ENCODE measurements at places on chromosomes 13 and 19.

DNA sequence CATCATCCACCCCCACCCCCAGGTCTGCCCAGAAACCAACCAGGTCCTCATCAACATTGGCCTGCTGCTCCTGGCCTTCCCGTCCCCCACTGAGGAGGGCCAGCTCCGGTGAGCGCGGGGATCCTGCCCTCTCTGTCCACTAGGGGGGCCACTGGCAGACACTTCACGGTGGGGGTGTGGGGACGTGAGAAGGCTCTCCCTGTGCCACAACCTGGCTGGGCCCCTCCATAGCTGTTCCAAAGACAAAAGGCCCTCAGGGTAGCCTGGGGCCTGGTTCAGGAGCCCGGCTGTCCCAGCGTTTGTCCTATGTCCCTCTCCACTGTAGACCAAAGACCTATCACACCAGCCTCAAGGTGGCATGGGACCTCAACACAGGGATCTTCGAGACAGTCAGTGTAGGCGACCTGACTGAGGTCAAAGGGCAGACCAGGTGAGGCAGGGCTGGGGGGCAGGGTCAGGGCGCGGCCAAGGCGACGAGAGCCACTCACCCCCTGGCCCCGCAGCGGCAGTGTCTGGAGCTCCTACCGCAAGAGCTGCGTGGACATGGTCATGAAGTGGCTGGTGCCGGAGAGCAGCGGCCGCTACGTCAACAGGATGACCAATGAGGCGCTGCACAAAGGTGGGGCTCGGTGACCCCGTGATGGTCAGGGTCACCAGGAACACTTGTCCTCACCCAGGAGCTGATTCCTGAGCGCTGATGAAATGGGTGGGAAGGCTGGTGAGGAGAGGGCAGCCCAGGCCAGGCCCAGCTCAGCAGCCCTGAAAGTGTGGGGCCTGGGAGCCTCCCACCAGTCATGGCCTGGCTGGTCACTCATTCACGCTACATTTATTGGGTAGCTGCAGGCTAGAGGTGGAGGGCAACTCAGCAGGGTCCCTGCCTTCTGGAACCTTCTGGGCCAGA is 7.9 kb downstream of the DCAF15 start:
- no peak for DNase-seq

- DNase-seq, result peak; percentile 91
Observed at GRCh38 chr19:56477429-56478338, 539 bp upstream of the ZNF667 start.

GRCh38 chr19:34994286-34994642 is 5.9 kb upstream of the GRAMD1A start:
- no peak for DNase-seq

GRCh38 chr19:41321600-41322270 is 11.8 kb downstream of the CCDC97 start:
- peak; percentile 90 for DNase-seq

DNA sequence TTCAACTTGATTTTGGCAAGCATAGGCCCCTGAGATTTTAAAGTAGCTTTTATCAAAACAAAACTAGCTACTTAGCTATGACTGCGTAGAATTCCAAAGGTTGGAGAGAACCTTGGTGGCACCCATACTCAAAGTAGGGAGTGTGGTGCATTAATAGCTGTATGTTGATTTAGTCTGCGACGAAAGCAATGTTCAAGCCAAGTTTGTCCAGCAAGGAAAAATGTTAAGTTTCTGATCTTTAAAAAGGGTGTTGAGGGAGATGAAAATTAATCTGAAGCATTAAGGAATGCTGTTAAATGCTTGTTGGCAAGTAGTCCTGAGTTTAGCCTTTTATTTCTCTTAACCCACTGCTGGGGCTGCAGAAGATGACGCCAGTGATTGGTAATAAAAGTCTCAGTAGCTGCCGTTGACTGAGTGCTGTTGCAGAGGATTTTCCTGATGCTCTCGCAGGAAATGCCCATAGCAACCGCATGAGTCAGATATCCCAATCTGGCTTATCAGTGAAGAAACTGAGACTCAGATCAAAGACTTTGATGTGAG is 75.9 kb upstream of the RNF113B start:
- DNase-seq, result peak; percentile 74

GRCh38 chr19:38304866-38305429 is 897 bp downstream of the C19orf33 start:
- peak; percentile 98 for DNase-seq

DNA sequence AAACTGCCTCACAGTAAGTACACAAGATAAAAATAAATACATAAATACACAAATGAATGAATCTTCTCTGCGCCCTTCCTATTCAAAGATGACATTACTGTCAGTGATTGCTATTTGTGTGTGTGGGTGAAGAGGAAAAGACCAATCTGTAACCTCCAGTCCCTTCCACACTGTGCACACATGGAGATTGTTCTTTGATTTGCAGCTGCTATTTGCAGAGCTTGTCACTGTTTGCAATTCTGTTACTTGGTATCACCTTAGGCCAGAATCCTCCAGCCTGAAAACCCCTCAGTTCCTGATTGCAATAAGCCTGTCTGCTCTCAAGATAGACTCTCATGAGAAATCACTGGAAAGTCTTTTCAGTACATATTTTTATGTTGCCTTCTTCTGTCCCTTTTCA is 1314.9 kb downstream of the PCDH9 start:
- DNase-seq, result no peak

DNA sequence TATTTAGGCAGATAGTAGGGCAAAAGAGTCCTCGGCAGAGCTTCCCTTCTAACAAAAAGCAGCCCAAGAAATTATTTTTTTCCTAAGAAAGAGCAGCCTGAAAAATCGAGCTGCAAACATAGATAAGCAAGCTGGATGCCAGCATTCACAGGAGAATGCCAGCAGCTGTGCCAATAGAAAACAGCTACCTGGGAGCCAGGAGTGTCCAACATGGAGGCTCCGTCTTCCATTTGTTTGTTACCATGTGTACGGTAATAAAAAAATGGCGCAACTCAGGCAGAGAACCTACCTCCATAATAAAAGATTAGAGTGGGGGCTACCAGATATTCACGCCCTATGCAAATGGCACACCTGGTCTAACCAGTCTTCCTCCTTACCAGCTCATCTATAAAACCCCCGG is 77.6 kb upstream of the IPO5 start:
- DNase-seq, result no peak

- no peak for DNase-seq
Observed at GRCh38 chr13:50894504-50894903, 15.1 kb upstream of the RNASEH2B start.

DNA sequence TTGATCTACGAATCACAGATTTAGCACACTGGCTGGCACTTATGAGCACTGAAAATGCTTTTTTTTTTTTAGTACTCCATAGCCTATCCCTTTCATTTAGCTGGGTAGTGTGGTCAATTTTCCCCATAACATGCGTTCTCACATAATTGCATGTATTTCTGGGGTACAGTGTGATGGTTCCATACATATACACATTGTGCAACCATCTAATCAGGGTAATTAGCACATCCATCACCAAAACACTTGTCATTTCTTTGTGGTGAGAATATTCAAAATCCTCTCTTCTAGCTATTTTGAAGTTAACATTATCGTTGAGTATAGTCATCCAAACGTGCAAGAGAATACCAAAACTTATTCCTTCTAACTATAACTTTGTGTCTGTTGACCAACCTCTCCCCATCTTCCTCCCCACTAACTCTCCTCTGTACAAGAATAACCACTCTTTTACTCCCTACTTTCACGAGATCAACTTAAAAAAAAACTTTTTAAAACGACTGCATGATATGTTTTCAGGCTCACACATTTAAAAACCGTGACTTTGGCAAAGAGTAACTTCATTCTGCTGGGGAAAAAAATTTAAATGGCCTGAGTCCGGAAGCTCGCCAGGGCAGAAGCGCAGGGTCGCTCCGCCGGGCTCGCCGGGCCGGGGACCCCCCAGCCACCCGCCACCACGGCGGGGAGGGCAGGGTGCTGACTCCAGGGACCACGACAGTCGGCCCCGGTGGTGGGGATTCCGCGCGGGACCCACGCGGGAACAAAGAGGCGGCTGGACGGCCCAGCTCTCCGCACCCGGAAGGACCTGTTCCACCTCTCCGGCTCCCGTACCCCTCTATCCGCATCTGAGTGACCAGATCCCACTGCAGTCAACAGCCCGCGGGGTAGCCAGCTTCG is 868 bp upstream of the UBAC2 start:
- peak; percentile 10 for DNase-seq

DNA sequence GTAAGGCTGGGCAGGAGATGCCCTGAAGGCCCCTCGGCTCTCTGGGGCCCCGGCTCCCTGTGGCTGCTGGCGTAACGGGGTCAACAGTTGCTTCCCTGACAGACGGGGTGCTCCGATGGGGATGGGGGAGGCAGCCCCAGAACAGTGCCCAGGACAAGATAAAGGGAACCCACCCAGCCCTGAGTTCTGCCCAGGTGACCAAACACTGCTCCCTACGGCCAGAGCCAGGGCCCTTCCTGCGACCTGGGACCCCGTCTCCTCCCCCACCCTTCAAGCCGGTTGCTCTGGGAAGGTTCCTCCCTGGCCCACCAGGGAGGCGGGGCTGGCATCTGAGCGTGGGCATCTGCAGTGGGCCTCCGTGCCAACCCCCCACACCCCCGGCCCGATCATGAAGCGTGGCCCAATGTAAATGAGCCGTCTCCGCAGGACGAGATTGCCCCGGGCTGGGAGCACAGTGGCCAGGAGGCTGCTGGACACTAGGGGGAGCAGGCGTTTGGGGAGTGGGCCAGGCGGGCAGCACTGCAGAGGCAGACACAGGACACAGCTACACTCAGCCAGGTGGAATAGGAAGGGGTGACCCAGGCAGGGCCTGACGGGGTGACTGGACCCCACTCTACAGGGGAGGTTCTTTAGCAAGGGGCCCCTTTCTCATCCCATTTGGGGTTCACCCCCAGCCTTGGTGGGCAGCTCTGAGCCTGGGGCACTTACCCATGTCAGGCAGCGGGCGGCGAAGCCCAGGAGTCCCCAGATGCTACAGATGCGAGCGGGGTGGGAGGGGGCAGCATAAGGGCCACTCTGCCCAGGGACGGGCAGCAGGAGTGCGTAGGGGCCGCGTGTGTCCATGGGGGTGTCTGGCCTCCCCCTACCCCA is 1.2 kb upstream of the NKPD1 start:
- no peak for DNase-seq

DNA sequence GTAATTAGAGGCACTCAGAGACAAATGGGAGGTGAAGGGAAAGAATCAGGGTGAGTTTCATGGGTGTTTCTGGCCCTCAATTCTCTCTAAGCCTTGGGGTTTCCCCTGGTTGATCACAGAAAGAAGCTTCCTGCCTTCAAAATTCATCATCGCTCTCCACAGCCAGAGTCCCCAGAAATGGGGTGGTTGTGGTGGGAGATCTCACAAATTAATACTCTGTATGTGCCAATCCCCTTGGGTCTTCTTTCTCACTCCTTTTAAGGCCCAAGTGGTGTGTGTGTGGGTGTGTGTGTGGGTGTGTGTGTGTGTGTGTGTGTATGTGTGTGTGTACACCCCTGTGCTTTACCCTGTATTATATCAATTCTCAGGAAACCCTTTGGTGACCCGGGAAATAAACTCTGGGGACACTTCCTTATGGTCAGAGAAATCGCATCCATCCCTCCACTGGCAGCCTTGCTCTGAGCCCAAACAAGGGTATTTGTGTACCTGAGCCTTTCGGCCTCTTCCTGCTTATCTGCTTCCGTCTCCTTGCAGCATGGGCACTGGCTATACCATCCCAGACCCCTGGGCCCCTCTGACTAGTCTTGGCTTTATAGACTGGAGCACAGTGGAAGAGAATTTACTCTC is 2.8 kb upstream of the FCGBP start:
- DNase-seq, result no peak

- DNase-seq, result no peak
Observed at GRCh38 chr13:94483970-94484369, 4.5 kb upstream of the DCT start.
